ENCODE measurements at places on chromosomes 11 and 22.

GRCh38 chr11:128731041-128731663, 37.3 kb downstream of the FLI1 start:
- no peak for DNase-seq

DNA sequence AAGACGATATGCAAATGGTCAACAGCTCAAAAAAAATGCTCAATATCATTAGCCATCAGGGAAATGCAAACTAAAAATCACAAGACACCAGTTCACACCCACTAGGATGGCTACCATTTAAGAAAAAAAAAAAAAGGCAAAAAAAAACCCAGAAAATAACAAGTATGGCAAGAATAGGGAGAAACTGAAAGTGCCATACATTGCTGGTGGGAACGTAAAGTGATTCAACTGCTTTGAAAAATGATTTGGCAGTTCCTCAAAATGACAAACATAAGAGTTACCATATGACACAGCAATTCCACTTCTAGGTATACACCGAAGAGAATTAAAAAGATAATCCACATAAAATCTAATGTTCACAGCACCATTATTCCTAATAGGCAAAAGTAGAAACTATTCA, 47.5 kb downstream of the PICALM start:
- no peak for DNase-seq

DNA sequence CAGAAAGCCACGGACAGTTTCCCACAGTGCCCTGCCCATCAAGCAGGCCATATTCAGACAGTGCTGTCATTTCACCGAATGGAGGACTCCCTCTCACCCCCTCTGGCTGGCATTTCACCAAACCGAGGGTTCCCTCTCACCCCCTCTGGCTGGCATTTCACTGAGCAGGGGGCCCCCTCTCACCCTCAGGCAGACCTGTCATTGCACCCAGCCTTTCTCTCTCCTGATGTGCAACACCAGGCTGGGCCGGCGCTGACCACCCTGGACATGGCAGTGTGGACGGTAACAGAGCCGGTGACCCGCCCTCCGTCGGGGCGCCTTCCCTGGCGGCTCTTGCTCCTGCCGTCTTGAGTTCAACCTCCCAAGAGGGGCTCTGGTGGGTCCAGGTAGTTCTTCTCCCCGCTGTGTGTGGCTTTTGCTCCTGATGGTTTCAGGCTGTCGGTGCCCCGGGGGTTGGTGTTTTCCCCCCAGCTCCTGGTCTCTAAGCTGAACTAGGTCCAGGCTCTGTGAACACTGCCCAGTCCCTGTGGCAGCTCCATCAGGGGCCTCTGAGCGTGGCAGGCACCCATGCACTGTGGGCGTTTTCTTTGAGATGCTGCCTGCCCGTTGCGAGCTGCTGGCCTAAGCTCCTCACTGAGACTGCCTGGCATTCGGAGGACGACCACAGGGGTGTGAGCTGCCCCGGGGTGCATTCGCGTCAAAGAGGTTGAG, 46.9 kb downstream of the SMIM38 start:
- no peak for DNase-seq

GRCh38 chr11:67026941-67027340, 4.0 kb downstream of the SYT12 start:
- no peak for DNase-seq

DNA sequence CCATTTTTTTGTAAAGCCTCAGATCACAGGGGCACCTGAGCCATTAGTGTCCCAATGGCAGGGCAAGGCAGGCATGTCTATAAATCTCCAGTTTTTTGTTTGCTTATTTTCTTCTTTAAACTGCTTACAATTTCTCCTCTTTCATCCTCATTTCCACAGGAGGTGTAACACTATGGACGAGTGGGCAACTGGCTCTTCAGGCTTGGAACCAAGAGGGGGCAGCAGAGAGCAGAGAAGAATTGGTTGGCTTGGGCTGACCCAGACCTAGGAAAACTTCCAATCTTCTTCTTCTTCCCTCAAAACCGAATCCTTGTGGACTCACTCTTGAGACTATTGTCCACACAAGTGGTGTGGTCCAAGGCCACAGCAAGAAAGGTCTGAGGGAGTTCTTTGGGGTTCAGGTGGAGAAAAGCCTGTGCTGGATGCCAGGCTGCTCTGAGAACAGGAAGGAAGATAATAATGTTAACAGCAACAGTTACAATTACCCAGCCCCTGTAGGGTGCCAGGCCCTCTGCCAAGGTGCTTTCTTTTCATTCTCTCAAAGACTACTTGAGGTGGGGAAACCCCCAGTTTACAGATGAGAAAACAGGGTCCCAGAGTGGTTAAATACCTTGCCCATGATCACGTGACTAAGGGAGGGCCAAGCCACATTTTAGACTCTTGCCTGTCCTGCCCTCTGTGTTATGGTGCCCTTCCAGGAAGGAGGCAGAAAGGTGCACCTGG, 70.7 kb upstream of the E2F8 start:
- peak; percentile 32 for DNase-seq

Measured in NCI-H748 treated with DMSO at 0.1 percent for 48 hours (cell line).